Chondrocyte (in vitro differentiated cells): ENCODE measurements at places on chromosomes 1 and 21.

DNA sequence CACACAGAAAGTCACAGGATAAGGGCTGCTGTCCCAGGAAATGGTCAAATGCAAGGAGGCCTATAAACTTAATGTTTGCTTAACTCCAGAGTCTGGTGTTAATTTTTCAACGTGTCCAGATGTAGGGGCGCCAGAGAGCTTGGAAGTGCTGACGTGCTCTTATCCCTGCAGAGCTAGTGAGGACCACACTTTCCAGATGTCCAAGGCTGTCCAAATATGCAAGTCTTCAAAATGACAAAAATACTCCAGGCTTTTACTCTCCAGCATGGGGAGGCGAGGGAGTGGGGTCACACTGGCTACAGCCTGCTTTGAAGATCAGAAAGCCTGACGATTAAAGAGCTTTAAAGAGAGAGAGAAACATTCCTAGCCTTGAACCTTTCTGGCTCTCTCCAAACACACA is 57.6 kb downstream of the ABCA4 start:
- DNase-seq: no peak

DNA sequence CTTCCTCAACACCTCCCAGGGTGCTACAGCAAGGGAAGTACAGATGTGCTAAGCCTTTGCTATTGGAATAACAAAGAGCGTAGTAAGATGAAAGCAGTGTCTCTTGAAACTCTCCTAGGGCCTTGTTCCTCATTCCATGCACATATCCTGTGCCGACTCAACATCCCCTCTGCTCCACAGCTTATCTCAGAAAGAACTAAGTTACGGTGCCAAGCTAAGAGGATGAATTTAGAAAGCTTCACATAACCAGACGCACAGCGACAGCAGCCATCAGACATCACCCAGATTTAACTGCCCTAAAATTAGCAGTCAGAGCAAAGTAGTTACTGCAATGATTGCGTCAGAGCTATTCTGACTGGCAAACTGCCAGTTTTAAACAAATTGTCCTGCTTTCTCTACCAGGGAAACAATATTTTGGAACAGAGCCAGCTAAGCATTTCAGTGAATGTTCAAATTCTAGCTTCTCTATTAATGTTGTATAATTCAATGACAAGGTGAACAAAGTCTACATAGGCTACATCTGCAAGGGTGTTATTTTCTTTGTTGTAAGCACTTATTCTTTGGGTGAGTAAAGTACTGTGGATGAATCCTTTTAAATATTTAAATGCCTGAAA is 9.5 kb downstream of the SIPA1L2 start:
- no peak for DNase-seq

DNA sequence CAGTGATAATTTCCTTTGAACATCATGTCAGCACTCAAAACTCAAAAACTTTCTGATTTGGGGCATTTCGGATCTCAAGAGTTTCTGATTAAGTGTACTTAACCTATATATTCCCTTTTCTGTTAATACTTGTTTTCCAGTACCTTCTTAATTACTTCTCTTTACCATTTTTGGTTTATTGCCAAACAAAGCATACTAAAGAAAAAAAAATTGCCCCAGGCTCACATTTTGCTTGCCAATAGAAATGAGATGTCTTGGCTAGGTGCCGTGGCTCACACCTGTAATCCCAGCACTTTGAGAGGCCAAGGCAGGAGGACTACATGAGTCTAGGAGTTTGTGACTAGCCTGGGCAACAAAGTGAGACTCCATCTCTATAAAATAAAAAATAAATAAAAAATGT is 4.8 kb downstream of the PSMD4 start:
- no peak for DNase-seq

DNA sequence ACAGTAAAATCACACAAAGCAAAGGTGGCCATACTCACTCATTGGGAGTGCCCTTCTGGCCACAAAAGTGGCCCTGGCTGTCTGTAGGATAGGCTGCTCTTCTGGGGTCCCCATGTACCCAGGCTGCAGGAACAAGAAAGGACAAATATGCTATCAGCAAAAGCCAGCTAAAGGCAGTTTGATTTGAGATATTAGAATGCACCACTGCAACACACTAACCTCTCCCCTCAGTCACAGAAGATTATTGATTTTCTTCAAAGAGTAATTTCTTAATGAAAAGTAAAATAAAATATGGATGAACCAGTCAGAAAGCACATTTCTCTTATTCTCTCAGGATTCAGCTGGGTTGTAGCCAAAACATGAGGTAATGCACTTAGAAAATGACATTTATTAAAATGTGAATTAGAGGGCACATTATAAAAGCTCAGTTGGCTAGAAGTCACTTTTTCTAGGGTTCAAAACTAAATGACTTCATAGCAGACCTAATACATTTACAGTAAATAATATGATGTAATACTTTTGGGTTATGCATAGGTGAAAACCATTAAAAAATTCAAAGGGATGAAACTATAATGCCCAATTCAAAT is 140.8 kb downstream of the LHX8 start:
- DNase-seq: no peak

GRCh38 chr1:154353966-154354365 is 28.6 kb downstream of the ATP8B2 start:
- DNase-seq: no peak

- peak; percentile 72 for DNase-seq
Observed at GRCh38 chr21:43691086-43691795, 27.7 kb upstream of the PDXK start.
